ENCODE measurements at places on chromosomes 1 and 21. TPM values are rescaled to one million over a fixed set of nuclear protein-coding genes. Genes with fewer than 3 reads are reported as not detected.

DNA sequence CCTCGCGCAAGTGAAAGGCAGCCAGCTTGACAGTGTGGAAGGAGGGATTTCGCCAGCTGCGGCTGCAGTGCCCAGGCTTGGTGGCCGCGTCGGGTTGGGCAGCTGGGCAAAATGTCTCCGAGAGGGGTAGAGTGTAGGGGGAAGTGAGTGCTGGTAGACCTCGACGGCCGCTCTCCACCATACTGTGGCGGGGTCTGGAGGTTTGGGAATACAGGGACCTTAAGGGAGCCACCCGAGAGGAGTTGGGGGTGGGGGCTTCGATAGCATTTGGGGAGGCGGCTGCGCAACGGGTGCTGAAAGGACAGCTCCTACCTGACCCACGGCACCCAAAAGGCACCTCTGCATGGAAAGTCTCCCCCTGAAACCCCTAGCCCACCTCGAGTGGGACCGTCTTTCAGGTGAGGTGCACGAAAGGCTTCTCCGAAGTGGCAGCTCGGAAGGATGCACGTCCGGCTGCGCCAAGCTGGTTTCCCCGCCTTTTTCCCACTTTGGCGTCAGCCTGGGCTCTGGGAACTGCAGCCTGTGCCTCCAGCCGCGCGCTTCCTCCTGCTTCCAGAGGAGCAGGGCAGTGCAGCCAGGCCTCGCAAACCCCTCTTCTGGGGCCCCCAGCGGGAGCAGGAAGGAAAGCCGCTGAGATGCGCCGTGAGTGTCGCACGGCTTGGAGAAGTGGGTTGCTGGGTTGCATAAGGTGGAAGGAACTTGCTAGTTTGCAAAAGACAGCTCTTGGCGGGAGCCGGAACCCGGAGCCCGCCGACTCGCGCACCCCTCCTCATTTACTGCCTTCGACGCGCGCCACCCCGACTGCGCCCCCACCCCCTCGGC lies 531 bp upstream of the HMGN2 start:
- DNase-seq: peak; percentile 56

DNA sequence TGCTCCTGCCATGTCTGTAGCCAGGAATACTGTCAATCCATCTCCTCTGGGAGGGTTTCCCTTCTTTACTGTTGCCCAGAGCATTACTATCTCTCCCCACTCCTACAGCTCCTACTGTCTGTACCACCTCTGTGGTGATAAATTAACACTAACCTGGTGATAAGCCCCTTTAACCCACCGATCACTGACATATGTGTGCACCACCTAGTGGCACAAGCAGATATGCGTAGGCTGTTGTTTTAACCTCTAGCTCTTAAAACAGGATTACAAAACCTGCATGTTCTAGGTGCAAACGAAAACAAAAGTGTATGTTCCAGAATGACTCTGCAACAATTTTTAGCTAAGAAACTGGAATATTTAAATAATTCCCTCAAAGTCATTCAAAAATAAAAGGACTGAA lies 93.9 kb upstream of the BEND5 start:
- DNase-seq: no peak

DNA sequence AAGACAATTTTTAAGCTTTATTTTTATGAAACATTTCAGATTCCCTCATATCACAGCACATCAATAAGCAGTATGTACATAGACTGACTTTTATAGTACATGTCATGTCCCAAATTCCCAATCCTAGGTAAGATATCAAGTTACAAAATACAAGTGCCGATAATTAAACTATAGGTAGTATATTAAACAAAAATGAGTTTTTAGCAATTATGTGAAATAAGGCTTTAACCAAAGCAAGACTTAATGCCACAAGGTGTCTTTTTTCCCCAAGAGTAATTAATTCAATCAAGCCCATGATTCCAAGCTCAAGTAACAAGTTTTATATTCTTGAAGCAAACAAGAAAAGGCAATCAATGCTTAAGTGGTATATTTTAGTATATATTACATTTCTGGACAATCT lies 4.9 kb downstream of the EXOC8 start:
- no peak for DNase-seq

DNA sequence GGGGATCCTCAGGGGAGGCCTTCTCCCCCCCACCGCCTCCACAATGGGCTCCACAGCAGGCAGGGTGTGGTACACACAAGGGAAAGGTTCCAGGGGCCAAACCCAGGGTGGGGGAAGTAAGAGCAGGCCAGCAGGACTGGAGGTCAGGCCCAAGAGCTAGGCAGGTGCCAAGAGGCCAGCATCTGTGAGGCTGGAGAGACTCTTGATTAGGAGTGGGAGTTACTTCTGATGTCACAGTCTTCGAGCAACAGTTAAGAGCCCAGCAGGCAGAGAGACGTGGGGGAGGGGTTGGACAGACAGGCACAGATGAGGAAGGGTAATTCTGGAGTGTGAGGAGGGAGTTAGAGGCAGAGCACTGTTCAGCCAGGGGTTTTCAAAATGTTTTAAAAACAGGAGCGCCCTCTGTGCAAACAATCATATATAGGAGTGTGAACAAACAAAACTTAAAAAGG lies 55.8 kb downstream of the SLC9A1 start:
- DNase-seq: no peak

Gene FMOD
- total RNA-seq: 1.6 TPM
